A549 treated with DMSO at 1 μM for 4 hours (cell line): ENCODE measurements at places on chromosomes 7 and 10. TPM values are rescaled to one million over a fixed set of nuclear protein-coding genes. Genes with fewer than 3 reads are reported as not detected.

The HBP1 gene
- 19.7 to 28.0 TPM (median 26.1 TPM) in 5 replicates for total RNA-seq

The APBB1IP gene
- 8.5 to 10.9 TPM (median 10.4 TPM) in 5 replicates for total RNA-seq

The SCART1 gene
- total RNA-seq, result 0.18 to 0.44 TPM (median 0.19 TPM) in 5 replicates

The TMEM229A gene
- total RNA-seq, result not detected in 5 replicates

The TUBAL3 gene
- 0.30 to 0.52 TPM (median 0.33 TPM) in 5 replicates for total RNA-seq

The LRRD1 gene
- total RNA-seq, result not detected in 5 replicates

The TAS2R4 gene
- total RNA-seq, result 0.12 to 0.33 TPM (median 0.13 TPM) in 5 replicates

The ZNF727 gene
- not detected in 5 replicates for total RNA-seq
